ENCODE measurements at places on chromosomes 4 and X.

DNA sequence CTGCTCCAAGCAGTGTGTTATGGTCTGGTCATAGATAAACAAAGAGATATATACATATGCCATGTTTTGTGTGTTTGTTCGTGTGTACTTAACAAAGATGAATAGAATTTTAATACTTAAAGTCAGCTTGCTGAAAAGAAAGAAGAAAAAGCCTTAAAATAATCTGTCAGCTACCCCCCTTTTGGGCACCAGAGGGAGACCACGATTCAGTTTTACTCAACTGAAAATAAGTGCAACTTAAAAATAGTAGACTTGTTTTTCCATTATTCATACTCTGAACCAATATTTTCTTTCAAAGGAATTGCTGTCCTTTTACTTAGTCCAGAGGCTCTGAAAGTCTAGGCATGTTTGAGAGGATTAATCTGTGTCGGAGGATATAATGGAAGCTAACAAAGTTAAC is 181.7 kb upstream of the AGTR2 start:
- DNase-seq = no peak

- DNase-seq = no peak
These were observed 701.0 kb upstream of the PITX2 start for GRCh38 chr4:111323916-111324315.

DNA sequence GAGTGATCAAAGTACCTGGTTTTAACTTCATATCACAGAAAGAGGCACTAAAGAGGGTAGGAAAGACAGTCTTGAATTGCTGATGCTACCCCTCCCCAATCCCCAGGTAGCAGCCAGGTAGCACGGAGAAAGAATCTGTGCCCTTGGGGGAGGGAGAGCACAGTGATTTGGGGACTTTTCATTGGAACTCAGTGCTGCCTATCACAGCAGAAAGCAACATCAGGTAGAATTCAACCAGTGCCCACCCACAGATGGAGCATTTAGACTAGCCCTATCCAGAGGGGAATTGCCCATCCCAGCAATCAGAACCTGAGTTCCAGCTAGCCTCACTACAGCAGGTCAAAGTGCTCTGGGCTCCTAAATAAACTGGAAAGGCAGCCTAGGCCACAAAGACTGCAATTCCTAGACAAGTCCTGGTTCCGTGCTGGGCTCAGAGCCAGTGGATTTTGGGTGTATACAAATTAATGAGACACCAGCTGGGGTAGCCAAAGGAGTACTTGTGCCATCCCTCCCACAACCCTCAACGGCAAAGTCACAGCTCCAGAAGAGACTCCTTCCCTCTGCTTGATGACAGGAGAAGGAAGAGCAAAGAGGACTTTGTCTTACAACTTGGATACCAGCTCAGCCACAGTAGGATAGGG is 228.1 kb downstream of the THOC2 start:
- DNase-seq = no peak

DNA sequence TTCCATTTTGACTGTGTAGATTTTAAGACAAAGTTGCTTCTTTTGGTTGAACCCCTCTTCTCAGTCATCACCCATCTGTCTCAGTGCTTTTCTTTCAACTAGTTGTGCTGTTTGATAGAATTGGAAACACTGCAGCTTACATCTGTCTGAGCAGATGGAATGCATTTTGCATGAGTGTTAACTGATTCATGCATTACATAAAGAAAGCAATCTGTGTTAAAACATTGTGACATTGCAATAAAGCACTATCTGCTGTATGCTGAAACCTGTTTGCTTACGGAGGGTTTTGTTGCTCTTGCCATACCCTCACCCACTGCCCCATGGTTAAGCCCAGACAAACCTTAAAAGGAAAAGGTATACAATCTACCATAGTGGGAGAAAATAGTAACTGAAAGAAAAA is 47.4 kb downstream of the NRK start:
- DNase-seq = no peak

Measured in stimulated activated CD4-positive, alpha-beta T cell treated with anti-CD3 and anti-CD28 coated beads, Interleukin-1b, Interleukin-23, amount 100 ng/mL, for 24 hours (primary cell).